ENCODE measurements at places on chromosomes 2 and 18.

DNA sequence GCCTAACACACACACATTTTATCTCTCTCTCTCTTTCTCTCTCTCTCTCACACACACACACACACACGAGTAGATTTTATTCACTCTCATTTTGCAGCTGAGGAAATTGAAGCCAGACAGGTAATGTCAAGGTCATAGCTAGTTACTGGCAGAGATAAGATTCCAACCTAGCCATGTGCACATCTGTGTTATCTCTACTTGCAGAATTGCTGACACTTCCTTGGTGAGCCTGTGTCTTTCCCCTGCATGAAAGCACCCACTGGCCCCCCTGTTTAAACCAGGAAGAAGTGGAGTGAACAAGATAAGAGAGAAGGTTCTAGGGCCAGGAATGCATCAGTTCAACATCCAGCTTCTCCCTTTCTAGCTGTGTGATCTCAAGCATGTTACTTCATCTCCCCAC is 423.7 kb downstream of the TXNL1 start:
- no peak for DNase-seq

GRCh38 chr18:45068400-45069094 is 387.9 kb downstream of the SETBP1 start:
- DNase-seq, result no peak

GRCh38 chr2:233133239-233133638 is 73.1 kb downstream of the INPP5D start:
- no peak for DNase-seq

GRCh38 chr2:26848336-26849055 is 564 bp downstream of the DPYSL5 start:
- peak; percentile 61 for DNase-seq

DNA sequence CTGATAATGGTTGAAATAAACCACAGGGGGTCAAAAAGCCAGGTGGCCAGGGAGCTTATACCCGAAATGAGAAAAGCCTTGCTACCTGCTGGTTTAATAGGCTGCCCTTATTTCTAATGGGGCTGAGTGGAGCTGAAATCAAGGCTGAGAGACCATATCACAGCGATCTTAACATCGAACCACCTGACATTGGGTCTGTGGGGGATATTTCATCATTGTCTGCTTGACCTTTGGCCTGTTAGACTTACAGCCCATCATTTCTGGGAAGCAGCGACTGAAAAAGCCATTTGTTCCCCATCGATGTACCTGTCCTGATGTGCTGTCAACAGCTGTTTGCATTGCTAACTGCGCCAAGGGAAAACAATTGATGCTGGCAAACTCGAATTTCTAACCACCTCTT is 199.7 kb upstream of the SLC14A2 start:
- no peak for DNase-seq

GRCh38 chr2:88003074-88003755 is 13.1 kb downstream of the RNU2-63P start:
- DNase-seq, result peak; percentile 48

- DNase-seq, result peak; percentile 85
Observed at GRCh38 chr18:48475635-48476549, 62.9 kb upstream of the CTIF start.

DNA sequence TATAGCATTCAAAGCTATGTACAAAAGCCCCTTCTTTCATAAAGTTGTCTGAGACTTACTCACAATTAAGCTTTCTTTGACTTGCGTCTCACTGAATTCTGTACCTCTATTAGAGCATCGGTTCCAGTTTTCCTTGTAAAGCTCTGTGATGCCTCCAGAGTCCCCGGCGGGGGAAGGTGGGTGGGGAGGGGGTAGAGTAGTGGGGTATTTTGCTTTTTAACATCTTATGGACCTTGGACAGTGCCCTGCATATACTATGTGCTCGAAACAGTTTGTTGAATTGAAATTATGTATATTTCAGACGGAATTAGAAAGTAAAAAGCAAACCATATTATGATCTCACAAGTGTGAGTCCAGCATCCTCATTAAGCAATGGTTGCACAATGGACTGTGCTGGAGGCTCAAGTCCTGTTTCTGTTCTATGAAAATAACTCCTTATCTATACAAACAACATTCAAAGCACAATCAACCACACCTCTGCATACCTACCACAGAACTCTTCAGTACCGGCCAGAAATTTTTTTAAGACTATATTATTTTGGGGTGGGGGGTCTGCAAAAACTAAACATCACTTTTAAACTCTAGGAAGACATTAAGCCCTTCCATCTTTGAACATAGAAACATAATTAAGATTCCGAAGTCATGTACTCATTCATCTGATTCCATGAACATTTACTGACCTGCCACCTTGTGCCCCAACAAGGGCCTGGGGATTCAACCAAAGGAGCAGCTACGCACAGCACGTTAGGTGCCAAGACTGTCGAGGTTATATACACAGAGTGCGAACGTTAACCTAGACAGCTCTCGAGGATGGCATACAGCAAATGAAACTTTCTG is 908 bp downstream of the STAT1 start:
- DNase-seq, result no peak

GRCh38 chr2:34070196-34070595 is 471.1 kb upstream of the FAM98A start:
- no peak for DNase-seq

- DNase-seq, result peak; percentile 65
Observed at GRCh38 chr18:41745166-41746049, 209.6 kb upstream of the PIK3C3 start.

- DNase-seq, result peak; percentile 78
Observed at GRCh38 chr2:10909050-10909995, 2.4 kb upstream of the KCNF1 start.

DNA sequence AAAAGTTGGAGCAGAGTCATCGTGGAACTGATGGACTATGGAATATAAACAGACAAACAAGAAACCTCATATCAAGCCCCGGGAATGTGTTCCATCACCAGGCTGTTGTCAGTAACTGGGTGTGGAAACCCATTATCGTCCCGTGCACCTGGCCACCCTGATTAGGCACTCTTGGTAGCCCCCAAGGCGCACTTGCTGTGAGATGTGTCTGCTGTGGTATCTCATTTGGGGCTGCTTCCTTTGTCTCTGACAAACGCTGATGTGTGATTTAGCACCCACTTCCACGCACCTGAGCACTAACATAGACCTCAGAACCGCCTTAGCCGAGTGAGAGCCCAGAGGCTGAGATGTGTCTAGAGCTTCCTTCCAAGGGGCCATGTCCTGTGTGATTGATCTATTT is 96.3 kb downstream of the PRPF40A start:
- DNase-seq, result no peak

GRCh38 chr2:114044985-114045384 is 155.1 kb downstream of the ACTR3 start:
- DNase-seq, result no peak

DNA sequence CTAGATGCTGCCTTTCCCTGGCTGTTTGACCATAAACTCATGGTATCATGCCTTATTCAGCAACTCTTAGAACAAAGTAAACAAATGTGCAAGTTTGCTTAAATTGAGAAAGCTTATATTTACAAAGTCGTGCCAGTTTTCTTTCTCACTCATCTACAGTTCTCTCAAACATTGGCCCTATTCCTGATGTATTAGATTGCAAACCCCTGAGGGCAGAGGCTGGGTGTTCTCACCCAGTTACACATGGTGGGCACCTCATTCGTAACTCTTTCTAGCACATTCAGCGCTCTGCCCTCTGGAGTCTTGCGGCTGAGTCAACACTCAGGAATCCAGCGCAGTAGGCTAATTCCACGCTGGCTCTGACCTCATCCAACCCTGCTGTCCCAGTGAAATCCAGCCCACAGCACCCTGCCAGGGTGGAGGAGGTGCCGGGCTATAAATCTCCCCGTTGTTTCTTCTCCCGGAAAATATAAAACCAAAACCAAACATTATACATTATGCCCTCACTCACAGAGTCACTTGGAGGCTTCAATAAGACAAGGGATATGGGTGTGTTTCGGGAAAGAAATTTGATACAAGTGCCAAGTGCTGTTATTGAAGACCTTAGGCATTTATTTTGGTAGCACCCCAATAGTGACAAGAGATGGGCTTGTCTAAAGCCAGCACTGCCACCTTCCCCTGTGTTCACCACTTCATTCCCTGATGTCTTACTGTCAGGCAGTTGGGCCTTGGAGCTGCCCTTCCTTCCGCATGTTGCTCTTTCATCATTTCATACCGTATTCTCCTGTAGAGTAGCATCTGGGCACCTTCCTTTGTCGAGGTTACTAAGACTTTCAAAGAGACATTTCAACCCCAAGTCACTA is 287.4 kb downstream of the PRKCE start:
- DNase-seq, result peak; percentile 55

GRCh38 chr2:83240611-83241010 is 1218.5 kb downstream of the SUCLG1 start:
- no peak for DNase-seq

DNA sequence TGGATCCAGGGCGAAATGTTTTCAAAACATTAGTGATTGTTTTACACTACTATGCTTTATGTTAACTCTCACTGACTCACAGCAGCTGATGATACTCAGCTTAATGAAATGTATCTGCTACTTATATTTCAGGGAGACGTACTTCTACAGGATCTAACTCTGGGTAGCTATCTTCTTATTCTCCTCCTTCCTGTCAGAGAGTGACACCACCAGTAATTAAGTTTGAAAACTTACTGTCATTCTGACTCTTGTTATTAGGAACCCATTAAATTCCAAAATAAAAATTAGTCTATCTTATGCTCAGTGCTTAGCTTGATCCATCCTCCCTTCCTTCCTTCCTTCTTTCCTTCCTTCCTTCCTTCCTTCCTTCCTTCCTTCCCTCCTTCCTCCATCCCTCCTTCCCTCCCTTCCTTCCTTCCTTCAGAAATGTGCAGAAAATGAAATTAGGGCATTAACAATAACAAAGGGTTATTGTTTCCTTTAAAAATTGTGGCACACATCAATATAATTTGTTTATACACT is 441.1 kb downstream of the MEIS1 start:
- DNase-seq, result no peak

- no peak for DNase-seq
Observed at GRCh38 chr18:28019425-28020108, 157.4 kb downstream of the CDH2 start.

GRCh38 chr18:45381282-45381681 is 234.0 kb upstream of the SLC14A2 start:
- DNase-seq, result no peak

DNA sequence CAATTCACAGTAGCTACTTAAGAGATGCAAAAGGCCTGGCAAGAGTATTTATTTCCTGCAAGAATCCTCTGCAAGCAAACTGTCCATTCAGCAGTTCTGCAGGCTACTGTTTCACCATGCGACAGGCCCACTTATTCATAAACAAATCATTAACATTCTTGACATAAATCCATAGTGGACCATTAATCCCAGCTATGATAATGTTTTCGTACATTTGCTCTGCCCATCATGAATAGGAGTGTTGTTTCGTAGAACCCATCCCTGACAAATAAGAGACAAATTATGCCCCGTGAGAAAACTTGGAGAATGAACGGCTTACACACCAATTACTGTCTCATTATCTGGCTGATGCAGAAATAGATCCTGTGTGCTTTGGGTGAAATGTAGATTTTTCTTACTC is 65.4 kb downstream of the PID1 start:
- DNase-seq, result no peak

- no peak for DNase-seq
Observed at GRCh38 chr2:237931205-237931721, 35.6 kb upstream of the UBE2F start.

DNA sequence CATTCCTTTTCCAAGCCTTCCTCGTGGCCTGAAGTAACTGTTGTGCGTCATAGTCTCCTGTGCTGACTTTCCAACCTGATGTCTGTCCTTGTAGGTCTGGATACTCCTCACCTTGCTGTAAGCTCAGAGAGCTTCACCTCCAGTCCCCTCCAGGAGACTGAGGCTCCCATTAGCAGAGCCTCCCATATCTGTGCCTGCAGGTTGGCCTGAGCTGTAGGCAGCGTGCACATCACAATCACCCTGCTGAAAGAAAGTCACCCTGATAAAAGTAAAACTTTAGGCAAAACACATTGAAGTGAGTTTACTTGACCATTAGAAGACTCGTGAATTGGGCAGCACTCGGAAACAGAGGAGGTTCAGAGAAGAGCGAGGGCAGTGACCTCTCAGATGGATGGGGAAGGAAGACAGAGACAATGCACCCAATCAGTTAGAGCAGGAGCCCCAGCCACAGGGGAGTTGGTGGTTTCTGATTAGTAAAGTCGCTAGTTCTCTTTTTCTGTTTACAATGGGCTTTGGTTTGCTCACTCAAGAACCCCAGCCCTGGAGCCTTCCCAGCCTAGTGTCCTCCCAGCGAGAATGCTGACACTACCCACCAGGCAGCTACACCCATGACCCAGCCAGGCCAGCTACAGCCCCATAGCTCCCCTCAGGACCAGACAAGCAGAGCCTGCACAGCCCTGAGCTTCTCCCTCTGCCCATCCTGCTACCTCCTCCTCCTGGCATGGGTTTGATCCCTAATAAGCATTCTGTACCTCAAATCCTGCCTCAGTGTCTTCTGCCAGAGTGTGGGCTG is 12.1 kb upstream of the TPO start:
- no peak for DNase-seq

- DNase-seq, result peak; percentile 87
Observed at GRCh38 chr2:121095257-121096080, 189.5 kb downstream of the TFCP2L1 start.
